ENCODE measurements at places on chromosomes 2 and 18.
A peak's percentile ranks its signal among the peaks of the same experiment; 100 is the strongest.

DNA sequence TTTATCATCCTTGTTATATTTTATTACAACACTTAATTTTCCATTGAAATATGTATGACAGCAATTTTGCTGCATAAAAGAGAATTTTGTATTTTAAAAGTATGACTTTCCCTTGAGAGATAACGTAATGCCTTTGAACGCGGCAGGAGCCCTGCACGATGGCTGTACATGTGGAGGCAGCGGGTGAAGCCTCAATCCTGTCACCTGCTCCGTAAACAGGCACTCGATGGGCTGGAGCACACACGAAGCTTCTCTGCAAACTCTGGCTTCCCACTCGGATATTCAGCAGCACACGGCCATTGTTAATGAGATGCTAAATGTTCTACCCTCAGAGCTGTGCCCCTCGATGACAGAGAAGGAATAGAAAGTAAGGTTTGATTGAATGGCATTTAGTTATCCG, 184.4 kb downstream of the RTP5 start:
- no peak for DNase-seq

GRCh38 chr2:46550686-46551404, 71.5 kb downstream of the TMEM247 start:
- no peak for DNase-seq

- no peak for DNase-seq
Measured at GRCh38 chr18:73674125-73674865, 473.3 kb downstream of the FBXO15 start.

DNA sequence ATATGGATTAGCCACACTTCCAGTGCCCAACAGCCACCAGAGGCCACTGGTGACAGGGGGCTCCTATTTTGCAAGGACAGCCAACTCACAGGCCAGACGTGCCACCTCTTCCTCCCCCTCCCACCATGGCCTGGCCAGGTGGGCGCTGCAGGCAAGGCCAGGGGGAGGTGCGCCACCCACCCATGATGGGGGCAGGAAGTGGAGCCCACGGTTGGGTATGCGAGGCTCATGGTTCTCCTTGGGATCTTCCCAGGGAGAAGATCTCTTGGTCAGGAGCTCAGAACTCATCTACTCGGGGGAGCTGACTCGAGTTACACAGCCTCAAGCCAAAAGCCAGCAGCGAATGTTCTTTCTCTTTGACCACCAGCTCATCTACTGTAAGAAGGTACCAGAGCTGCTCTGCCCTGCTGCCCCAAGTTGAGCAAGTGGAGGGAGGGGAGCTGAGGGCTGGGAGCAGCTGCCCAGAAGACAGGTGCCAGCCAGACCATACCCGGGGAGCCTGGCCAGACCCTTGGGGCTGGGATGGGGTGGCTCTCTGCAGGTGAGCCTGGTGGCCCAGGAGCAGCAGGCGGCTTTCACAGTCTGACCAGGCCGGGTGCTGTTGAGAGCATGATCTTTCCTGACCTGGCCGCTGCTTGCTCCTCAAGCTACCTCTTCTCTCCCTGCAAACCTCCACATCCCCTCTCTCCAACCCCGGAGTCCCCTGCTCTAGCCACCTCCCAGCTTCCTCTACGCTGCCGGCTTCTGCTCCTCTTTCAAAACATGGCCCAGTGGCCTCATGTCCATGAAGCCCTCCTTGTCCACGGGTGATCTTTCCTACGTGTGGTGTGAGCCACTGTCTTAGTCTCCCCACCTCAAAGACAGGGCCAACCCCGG, 49.8 kb downstream of the FAM168B start:
- DNase-seq = no peak

DNA sequence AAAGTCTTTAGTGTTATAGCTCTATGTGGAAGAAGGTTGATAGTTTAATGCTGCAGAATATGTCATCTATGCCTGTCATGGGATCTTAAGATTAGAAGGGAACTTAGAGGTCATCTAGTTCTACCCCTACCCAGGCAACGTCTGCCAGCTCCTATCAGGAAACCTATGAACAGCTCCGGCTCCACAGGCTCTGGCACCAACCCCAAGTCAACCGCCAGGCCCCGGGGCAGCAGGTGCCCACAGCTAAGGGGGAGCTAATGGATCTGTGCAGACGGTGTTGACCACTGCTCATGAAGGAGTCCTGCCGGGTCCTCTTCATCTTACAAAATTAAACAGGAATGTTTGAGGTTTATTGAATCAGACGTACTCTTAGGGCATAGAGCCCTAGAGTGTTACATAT, 440.8 kb upstream of the KLHL29 start:
- no peak for DNase-seq

DNA sequence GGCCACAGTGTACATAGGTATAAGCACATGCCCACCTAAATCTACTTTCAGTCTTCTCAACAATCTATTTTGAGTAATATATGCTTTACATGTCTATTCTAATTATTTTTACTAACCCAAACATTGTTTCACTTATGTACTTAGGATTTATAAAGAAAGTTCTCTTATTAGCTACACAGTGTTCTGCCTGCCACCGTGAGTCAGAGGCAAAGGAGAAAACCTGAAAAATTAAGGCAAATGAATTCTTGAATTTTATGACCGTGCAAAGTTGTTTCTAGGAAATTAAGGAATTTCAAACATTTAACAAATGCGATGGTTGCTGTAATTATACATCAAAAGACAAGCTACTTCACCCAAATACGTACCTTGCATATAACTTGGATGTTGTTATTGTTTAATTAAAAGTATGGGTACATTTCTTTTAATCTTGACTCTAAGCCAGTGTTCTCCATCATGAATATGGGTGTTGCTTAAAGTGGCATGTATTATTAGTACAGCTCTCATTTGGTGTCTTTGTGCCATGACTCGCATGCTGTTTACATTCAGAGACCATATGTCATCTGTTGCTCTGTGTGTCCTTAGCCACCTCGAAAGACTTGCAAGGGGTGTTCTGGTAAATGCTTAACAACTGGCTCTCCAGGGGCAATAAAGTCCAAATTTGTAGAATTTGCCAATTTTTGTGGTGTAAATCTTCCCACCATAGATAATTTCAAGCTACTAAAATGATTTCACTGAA, 154.3 kb upstream of the FN1 start:
- no peak for DNase-seq

GRCh38 chr2:25304321-25304720, 37.4 kb downstream of the DNMT3A start:
- DNase-seq = no peak

DNA sequence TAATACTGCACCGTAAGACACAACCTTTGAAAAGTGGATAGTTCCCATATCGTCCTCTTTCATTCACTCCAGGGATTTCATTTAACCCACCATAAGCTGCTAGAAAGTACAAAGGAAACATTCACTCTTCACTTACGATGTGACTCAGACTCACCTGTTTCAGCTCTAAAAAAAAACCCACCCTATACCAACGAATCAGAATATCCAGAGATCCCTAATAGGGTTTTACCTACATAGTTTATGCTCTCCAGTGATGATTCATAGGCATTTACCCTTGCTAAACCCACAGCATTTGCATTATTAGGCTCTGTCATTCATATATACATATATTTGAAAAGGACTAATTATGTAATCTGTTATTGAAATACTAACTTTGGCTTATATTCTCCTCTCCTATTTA, 60.2 kb downstream of the PRPF40A start:
- DNase-seq = no peak

GRCh38 chr18:56162311-56163265, 475.8 kb downstream of the TXNL1 start:
- no peak for DNase-seq

- no peak for DNase-seq
Measured at GRCh38 chr18:49476664-49477411, 10.2 kb downstream of the C18orf32 start.

- no peak for DNase-seq
Measured at GRCh38 chr2:196315388-196316049, 144.1 kb upstream of the STK17B start.

- DNase-seq = no peak
Measured at GRCh38 chr18:10234281-10234680, 220.2 kb upstream of the APCDD1 start.

DNA sequence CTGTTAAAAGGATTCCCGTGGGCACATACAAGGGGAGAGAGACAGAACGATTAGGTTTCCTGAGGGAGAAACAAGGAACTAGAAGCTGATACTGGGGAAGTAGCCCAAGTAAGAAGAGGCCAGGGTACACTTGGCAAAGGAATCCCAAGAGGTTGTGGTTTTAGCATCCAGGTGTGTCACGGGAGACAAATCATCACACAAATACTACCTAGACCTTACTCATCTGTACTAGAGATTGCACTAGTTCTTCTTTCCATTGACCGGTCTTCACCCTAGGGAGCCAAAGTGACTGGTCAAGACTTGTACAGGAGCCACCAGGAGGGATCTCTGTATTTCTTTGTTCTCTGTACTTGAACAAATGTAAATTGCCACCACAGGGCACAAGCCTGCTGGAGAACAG, 14.2 kb upstream of the NR4A2 start:
- DNase-seq = no peak

GRCh38 chr18:77207540-77207939, 42.1 kb upstream of the GALR1 start:
- DNase-seq = peak; percentile 41

- DNase-seq = no peak
Measured at GRCh38 chr18:13076886-13077285, 85.7 kb downstream of the CEP192 start.

DNA sequence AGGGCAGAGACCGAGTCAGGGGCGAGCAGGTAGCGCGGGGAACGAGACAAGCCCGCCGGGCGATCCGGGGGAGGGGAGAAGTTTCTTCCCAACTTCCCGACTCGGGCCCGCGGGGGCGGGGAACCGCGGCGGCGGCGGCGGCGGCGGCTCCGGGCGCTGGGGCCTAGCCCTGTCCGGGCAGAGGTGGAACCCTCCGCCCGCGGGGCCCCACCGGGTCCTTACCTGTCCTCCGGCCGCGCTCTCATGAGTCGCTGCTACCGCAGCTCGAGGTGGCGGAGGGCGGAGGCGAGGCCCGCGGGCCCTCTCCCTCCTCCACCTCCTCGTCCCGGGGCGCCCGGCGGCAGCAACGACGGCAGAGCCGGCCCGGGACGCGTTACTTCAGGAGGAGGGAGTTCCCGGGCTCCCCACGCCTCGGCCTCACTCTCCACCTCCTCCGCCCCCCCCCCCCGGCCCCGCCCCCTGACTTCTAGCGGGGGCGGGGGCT, at the start of gene YES1:
Gene YES1 (minus strand): TSS at position 351 of the 484 bp plus-strand sequence. CDS start 55,415 bp downstream, outside the sequence.
- no peak for DNase-seq

GRCh38 chr2:121855510-121855909, 100.1 kb downstream of the TSN start:
- DNase-seq = no peak

- no peak for DNase-seq
Measured at GRCh38 chr2:232689152-232689910, 7.8 kb upstream of the GIGYF2 start.

DNA sequence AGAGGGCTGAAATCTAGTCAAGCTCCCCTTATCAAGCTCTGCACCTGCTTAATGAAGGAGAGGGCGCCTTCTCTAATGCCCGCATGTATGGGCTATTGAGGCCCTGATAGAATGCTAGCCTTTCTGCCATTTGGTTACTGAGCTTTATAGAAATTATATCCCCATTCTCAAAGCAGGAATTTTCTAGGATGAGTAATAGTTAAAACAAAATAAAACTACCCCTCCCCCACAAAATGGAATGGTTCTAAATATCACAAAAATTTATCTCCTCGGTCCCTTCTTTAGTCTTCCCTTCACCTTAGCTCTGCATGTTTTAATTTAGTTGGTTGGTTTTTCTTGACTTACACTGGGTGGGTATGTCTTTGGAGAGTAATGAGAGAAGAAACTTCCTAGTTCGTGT, 37.7 kb downstream of the CD28 start:
- DNase-seq = no peak

GRCh38 chr2:48940606-48941005, 185.1 kb upstream of the LHCGR start:
- no peak for DNase-seq

- DNase-seq = no peak
Measured at GRCh38 chr18:42287047-42287446, 332.0 kb downstream of the PIK3C3 start.

DNA sequence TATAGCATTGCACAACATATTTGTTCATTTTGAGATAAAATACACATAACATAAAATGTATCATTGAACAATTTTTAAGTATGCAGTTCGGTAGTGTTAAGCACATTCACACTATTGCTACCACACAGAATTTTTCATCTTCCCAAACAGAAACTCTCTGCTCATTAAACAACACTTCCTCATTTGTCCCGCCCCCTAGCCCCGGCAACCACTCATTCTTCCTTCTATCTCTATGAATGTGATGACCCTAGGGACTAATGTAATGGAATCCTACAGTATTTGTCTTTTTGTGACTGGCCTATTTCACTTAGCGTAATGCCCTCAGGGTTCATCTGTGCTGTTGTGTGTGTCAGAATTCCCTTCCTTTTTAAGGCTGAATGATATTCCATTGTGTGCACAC, 95.4 kb downstream of the TSHZ1 start:
- DNase-seq = no peak

GRCh38 chr2:9652898-9653479, 22.2 kb upstream of the YWHAQ start:
- DNase-seq = no peak

- no peak for DNase-seq
Measured at GRCh38 chr2:1147873-1148612, 197.4 kb downstream of the SNTG2 start.

- no peak for DNase-seq
Measured at GRCh38 chr2:66885775-66886383, 451.0 kb downstream of the MEIS1 start.

- DNase-seq = no peak
Measured at GRCh38 chr18:43664487-43665008, 387.3 kb upstream of the SYT4 start.

GRCh38 chr2:159904959-159905305, 106.9 kb upstream of the CD302 start:
- DNase-seq = no peak

DNA sequence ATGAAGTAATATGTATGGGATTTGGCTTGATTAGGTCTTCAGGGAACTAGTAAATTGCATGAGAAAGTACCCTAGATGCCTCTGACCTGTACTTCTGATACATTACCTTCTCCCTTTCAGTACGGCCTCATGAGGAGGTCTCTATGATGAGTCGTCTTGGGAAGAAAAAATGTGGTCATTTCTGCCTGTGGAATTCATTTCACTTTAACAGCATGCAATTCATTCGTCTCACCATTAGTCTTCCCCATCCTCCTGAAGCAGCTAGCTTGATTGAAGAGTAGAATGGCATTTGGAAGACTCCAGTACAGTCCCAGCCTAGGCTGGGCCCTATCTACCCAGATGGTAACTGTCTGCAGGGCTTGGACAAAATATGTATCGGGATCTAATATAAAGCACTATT, 52.2 kb downstream of the TMX3 start:
- DNase-seq = no peak

DNA sequence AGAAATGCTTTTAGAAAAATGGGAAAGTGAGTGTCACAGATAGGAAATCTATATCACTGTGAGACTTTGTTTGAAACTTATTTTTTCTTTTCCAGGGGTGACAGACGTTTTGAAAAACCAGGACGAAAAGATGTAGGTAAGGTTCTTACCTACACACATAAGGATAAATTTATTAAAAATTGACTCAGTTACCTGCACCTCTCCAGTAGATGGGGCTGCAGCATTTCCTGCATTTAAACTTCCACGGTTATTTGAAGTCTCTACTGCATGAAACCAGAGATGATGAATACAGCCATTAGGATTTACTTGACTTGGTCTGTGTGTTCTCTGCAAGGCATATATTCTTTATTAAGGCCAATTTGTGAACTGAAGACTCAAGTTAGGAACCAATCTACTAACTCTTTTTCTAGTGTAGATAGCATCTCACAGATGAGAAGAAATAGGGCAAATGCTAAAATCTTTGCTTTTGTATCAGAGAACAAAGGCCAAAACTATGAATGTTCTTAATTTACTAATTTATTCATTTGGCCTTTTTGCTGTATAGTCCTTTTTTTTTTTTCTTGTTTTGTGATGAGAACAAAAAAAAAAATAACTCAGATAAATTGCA, 15.0 kb downstream of the KCNJ13 start:
- no peak for DNase-seq

Measured in activated CD4-positive, alpha-beta T cell treated with anti-CD3 and anti-CD28 coated beads for 1 hour (primary cell).